ENCODE measurements at places on chromosomes 3 and 15.

DNA sequence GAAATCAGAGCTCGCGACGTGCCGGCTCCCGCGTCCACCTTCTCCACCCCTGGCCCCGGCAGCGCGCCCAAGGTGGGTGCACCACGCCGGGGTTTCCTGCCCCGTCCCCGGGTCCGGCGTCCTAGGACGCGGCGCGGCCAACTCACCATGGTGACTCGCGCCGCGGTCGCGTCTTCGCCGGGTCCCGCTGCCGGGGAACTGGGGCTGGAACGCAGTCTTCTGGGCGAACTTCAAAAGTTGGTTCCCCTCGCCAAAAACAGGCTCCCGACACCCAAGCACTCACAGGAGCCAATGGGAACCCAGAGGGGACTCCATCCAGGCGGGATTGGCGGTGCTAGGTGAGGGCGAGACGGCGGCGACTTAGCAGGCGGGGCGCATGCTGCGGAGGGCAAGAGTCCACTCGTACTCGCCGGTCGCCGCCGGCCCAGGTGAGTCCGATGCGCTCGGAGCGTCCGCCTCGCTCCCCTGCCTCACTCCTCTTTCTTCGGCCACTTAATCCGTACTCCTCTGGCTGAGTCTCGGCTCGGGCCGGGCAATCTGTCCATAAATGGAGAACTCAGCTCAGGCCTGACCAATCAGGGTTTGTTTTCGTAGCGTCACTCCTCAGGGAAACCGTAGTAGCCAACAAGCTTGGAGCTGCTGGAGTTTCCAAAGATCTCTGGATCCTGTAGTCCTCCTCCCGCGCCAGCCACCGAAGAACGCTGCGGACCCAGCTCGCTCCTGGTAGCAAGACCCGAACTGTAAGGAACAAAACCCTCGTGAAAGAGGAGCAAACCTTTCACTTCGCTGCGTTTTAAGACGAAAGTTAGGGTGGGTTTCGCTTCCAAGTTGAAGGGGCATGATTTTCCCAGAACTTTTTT lies at the start of gene MYO1E:
TSS of gene MYO1E (minus strand) at position 520 of the 860 bp plus-strand sequence. CDS start at position 149, 371 bp downstream.
- peaks cover 7% of the 10 kb centered on the region for H3K27me3 ChIP-seq
- no peak within 1 kb of the TSS for H3K27ac ChIP-seq
- H3K36me3 ChIP-seq = no peaks in the 10 kb centered on the region

DNA sequence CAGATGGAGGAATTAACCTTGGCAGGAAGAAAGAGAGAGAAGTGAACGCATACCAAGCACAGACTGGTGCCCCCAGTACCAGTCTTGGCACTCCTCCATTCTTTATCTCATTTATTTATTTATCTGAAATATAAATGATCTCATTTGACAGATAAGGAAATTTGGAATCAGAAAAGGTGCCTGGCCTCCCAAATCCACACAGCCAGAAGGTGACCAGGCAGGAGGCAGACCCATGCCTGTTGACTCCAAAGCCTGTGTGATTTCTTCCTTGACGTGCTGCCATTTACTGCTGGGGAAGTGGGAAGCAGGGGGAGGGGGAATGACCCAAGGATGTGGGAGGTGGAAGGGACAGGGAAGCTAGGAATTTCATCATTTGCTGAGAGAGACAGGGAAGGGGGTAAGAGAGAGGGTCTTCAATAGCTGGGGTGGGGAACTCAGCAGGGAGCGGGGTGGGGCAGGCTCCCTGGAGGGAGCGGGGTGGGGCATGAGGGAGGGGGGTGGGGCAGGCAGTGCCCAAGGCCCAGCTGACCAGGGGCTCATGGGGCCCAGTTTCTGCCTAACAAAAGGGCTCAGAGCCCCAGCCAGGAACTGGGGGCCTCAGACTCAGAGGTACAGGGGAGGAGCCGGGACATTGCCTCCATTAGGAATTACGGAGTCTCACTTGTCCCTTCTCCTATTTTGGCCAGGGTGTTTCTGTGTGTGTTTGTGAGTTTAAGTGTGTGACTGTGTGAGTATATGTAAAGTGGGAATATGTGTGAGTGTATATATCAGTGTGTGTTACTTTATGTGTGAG lies 63.0 kb downstream of the MINAR1 start:
- no peak overlapping the region for H3K4me3 ChIP-seq
- no peaks in the 10 kb centered on the region for H3K4me1 ChIP-seq
- no peaks in the 10 kb centered on the region for H3K36me3 ChIP-seq

GRCh38 chr15:61275901-61276300 lies 46.8 kb upstream of the RORA start:
- H3K4me1 ChIP-seq = no peaks in the 10 kb centered on the region
- no peak overlapping the region for H3K27ac ChIP-seq

DNA sequence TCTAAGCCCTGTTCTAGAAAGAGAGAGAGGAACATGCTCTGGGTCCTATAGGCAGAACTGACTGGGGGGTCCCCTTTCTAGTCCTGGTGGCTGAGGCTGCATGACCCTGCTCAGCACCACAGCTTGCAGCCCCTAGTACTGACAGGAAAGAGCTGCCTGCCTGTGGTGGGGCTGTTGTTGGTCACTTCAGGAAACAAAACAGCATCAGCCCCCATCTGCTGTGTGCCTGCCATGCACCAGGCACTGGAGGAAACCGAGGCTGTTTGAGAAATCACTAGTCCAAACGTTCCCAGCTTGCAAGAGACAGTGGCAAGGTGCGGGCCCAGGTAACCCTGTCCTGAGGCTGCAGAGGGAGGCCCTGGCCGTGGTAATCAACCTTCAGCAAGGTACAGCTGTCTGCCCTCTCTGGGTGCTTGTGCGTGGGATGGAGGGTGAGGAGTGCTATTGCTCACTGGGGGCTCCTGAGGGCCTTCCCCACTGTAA lies 90.6 kb downstream of the IQSEC1 start:
- H3K27me3 ChIP-seq = no peaks in the 10 kb centered on the region
- peaks cover 55% of the 10 kb centered on the region for H3K4me1 ChIP-seq
- no peak overlapping the region for H3K27ac ChIP-seq
- DNase-seq = no peak
- H3K36me3 ChIP-seq = peaks cover 14% of the 10 kb centered on the region

DNA sequence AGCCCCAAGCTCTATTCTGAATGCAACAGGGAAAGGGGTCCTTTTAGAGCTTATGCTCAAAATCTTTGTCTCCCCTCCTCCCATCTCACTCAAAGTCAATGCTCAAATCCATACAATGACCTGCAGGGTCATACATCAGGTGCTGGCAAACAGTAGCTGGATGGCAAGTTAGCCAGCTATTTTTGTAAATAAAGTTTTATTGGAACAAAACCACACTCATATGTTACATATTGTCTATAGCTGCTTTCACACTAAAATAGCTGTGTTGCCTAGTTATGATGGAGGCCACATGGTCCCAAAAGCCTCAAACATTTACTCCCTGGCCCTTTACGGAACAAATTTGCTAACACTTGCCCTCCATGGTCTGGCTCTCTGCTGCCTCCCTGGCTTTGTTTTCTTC lies 1.8 kb upstream of the FAN1 start:
- no peak for DNase-seq
- no peaks in the 10 kb centered on the region for H3K36me3 ChIP-seq
- no peak overlapping the region for H3K27ac ChIP-seq
- no peak overlapping the region for H3K4me3 ChIP-seq
- no peaks in the 10 kb centered on the region for H3K27me3 ChIP-seq

DNA sequence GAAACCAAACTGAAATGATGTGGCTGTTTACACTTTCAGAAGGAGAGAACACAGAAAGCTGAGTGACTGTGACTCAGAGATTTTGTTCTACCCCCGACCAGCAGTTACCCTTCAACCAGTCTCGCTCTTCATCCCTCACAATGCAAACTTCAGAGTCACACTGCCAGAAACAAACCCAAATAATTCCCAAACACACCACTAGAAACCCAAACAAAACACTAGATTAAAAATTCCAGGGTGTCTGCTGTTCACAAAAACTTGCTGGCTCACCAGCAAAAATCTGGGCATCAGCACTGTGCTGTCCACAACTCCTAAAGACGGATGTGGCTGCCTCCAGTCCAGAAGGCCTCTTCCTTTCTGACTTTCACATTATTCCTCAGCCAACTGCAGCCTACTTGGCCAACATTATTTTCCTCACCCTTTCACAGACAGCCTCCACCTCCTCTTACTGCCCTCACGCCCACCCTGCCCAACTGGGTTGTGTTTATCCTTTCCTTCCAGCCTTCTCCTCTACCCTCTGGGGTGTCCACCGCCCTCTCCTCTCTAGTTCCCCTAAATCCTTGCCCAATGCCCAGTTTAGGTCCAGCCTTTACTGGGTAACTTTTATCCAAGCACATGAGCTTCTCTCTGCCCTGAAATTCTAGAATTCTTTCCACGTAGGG lies 71.4 kb downstream of the MECOM start:
- no peaks in the 10 kb centered on the region for H3K4me1 ChIP-seq
- no peaks in the 10 kb centered on the region for H3K27me3 ChIP-seq
- DNase-seq = no peak
- no peaks in the 10 kb centered on the region for H3K36me3 ChIP-seq
- no peak overlapping the region for H3K4me3 ChIP-seq

Measured in T-cell (primary cell).